ENCODE measurements at places on chromosomes 1 and 21. TPM values are rescaled to one million over a fixed set of nuclear protein-coding genes. Genes with fewer than 3 reads are reported as not detected.

DNA sequence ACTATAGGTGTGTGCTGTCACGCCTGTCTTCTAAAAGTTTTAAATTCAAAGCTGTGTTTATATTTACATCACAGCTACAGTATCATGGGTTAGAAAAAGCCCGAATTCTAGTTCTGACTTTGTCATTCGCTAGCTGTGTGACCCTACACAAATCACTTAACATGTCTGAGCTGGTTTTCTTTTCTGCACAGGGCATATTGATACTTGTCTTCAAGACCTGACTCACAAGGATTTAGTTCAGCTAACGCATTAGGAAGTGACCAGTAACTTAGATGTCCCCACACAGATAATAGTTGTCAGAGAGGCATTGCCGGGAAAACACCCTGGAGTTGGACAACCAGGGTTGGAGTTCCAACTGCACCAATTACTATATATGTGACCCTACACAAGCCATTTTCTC lies 25.9 kb downstream of the GIPC2 start:
- no peak overlapping the region for H3K4me3 ChIP-seq
- no peaks in the 10 kb centered on the region for H3K27me3 ChIP-seq
- no peaks in the 10 kb centered on the region for H3K36me3 ChIP-seq
- H3K27ac ChIP-seq, result peak overlapping the region; percentile 77
- no peak for DNase-seq
- H3K4me1 ChIP-seq, result no peaks in the 10 kb centered on the region

DNA sequence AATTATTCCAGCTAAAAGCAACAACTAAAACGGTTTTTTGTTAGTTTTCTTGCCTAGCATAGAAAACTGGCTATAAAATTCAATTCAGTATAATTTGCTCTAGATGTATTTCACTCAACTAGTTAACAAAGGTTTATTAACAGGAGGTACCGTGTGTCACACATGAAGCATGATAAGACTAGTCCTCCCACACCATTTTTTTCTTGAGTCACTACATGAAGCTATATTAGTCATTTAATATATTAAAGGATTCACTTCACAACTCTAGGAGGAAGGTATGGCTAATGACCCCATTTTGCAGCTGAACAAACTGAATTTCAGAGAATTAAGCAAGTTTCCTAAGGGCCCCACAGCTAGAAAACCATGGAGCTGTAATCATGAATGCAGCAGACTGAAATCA lies 307.8 kb upstream of the USP25 start:
- no peak overlapping the region for H3K27ac ChIP-seq
- no peak for DNase-seq
- no peaks in the 10 kb centered on the region for H3K4me1 ChIP-seq

GRCh38 chr1:245512980-245513578 lies 358.3 kb downstream of the KIF26B start:
- H3K36me3 ChIP-seq, result no peaks in the 10 kb centered on the region
- H3K4me1 ChIP-seq, result peaks cover 8% of the 10 kb centered on the region
- no peak for DNase-seq

DNA sequence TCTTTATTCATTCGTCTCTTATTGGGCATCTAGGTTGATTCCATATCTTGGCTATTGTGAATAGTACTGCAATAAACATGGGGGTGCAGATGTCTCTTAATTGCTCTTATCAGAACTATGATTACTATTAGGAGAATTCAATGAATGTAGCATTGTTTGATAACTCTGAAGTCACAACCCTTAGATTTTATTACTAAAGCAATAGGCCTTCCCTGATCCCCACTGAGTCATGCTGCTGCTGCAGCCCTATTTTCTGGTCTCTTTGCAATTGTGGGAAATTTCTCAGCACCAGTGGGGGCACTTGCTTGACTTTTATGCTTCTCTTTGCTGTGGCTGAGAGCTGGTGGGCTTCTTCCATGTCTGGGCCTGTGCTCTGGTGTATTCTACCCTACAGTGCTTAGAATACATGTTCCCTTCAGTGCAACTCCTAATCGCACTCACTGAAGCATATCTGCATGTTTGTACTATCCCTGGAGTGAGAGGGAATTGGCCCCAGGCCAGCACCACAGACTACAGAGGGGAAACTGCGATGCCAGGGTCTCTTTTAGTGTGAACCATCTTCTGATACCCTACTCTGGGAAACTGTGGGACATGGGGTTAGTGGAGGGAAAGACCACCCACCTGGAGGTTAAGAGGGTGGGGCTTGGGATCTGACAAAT lies 52.2 kb upstream of the ROR1 start:
- no peaks in the 10 kb centered on the region for H3K27me3 ChIP-seq
- DNase-seq, result no peak
- no peaks in the 10 kb centered on the region for H3K4me1 ChIP-seq
- no peak overlapping the region for H3K27ac ChIP-seq
- H3K36me3 ChIP-seq, result no peaks in the 10 kb centered on the region
- H3K4me3 ChIP-seq, result no peak overlapping the region

DNA sequence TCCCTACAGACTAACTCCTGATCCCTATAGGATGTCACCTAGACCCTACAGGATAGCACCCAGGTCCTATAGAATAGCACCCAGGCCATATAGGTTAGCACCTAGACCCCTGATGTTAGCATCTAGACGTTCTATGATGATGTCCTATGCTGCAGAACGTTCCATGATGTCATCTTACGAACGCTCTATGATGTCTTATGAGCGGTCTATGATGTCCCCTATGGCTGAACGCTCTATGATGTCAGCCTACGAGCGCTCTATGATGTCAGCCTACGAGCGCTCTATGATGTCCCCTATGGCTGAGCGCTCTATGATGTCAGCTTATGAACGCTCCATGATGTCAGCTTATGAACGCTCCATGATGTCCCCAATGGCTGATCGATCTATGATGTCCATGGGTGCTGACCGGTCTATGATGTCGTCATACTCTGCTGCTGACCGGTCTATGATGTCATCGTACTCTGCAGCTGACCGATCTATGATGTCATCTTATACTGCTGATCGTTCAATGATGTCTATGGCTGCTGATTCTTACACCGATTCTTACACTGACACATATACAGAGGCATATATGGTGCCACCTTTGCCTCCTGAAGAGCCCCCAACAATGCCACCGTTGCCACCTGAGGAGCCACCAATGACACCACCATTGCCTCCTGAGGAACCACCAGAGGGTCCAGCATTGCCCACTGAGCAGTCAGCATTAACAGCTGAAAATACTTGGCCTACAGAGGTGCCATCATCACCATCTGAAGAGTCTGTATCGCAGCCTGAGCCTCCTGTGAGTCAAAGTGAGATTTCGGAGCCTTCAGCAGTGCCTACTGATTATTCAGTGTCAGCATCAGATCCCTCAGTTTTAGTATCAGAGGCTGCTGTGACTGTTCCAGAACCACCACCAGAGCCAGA lies 9.5 kb downstream of the SON start:
- DNase-seq, result no peak
- H3K4me1 ChIP-seq, result no peaks in the 10 kb centered on the region
- H3K27me3 ChIP-seq, result no peaks in the 10 kb centered on the region
- no peak overlapping the region for H3K27ac ChIP-seq
- H3K36me3 ChIP-seq, result peaks cover 88% of the 10 kb centered on the region

- H3K36me3 ChIP-seq, result no peaks in the 10 kb centered on the region
- H3K27me3 ChIP-seq, result no peaks in the 10 kb centered on the region
- H3K4me3 ChIP-seq, result no peak overlapping the region
- H3K4me1 ChIP-seq, result no peaks in the 10 kb centered on the region
Measured at GRCh38 chr1:98059620-98060019, 138.8 kb upstream of the DPYD start.

DNA sequence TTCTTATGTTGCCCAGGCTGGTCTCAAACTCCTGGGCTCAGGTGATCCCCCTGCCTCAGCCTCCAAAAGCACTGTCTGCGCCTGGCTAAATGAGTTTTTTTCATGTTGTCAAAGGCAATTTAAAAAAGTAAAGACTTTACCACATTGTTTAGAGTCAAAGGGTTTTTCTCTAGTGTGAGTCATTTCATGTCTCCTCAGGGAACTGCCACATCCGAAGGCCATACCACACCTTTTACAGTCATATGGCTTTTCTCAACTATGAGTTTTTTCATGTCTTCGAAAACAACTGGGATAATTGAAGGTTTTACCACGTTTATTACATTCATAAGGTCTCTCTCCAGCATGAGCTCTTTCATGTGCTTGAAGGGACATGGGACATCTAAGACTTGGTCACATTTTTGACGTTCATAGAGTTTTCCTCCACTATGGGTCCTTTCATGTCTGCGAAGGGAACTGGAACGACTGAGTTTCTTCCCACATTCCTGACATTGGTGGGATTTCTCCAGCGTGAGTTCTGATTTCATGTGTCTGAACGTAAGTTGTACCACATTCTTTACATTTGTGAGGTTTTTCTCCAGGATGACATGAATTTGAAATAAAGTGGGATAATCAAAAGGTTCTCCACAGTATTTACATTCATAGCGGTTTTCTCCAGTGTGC lies 65.6 kb downstream of the UCHL5 start:
- no peaks in the 10 kb centered on the region for H3K36me3 ChIP-seq
- H3K4me1 ChIP-seq, result no peaks in the 10 kb centered on the region
- H3K27ac ChIP-seq, result no peak overlapping the region
- no peaks in the 10 kb centered on the region for H3K27me3 ChIP-seq
- DNase-seq, result no peak
- no peak overlapping the region for H3K4me3 ChIP-seq

DNA sequence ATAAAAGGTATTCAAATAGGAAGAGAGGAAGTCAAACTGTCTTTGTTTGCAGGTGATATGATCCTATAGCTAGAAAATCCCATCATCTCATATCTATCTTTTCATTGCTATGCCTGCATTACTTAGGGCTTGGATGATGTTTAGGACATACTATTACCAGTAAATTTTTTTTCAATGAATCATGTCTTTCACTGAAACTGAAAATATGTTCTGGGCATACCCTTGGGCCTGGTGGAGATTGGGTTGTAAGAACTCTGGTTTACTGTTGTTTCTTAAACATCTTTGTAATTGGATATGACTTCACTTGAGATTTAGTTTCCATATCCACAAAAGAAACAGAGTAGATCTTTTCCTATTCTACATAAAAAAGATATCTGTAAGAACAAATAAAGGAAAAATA lies 502.2 kb upstream of the PRMT6 start:
- DNase-seq, result no peak
- no peaks in the 10 kb centered on the region for H3K4me1 ChIP-seq
- no peaks in the 10 kb centered on the region for H3K36me3 ChIP-seq
- no peak overlapping the region for H3K27ac ChIP-seq
- H3K27me3 ChIP-seq, result no peaks in the 10 kb centered on the region
- no peak overlapping the region for H3K4me3 ChIP-seq

DNA sequence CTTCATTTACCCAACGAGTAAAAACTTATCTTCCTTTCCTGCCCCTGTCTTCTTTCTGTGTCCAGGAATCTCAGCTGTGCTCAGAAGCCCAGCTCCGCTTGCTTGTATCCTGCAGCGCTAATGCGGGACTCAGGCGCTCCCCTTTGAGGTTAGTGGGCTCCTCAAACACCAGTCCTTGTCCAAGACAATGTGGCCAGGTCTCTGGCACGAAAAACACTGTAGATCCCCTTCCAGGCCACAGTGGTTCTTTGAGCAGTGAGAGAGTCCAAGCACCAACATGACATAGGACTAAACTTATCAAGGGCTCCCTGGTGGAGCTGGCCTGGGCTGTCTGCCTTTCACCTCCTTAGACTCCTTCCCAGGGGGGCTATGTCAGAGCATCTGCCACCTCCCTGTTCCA lies 53.7 kb downstream of the PLD5 start:
- H3K4me1 ChIP-seq, result no peaks in the 10 kb centered on the region
- no peak overlapping the region for H3K4me3 ChIP-seq
- H3K27me3 ChIP-seq, result no peaks in the 10 kb centered on the region
- H3K27ac ChIP-seq, result no peak overlapping the region

GRCh38 chr1:43750083-43750482 lies 42.7 kb downstream of the ST3GAL3 start:
- H3K36me3 ChIP-seq, result no peaks in the 10 kb centered on the region
- H3K27me3 ChIP-seq, result no peaks in the 10 kb centered on the region
- H3K4me3 ChIP-seq, result no peak overlapping the region
- no peak for DNase-seq
- H3K4me1 ChIP-seq, result no peaks in the 10 kb centered on the region
- H3K27ac ChIP-seq, result no peak overlapping the region

ITLN2 gene
- total RNA-seq, result 2.0 TPM

CLEC20A gene
- not detected for total RNA-seq
